Germinal center (tissue), 1 donor: ENCODE measurements at places on chromosomes 5 and 9.
A peak's percentile ranks its signal among the peaks of the same experiment; 100 is the strongest.

DNA sequence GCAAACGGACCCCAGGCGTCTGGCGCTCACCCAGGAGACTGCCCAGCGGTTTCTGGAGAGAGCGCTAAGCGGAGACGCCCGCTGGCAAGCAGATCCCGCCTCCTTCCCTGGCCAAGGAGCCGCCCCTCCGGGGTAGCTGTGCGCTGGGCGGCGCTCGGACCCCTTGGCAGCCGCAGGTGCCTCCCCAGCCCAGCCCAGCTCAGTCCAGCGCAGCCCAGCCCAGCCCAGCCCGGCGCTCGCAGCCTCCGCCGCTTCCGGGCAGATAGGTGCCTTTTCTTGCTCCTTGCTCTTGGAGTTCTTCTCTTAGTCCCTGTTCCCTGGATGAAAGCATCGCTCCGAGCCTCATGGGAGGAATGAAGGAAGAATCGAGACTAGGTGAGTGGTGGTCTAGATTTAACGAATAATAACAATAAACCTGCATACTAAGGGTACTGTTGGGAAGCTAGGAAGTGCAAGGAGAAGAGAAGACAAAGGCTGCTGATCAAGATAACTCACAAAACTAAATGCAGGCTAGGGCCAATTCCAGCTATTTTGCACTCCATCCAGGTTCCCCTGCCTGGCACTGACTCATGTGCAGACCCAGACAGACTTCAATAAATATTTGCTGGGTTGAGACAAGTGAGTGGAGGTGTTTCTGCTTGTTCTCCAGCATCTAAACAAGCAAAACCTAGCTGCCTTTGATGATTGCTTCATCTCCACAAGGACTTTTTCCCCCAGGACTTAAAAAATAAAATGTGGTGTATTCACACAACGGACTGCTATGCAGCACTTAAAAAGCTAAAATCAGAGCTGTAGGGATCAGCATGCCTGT is at the start of gene STK32A:
Gene STK32A, plus strand, starts transcription at position 202 of the 811 bp plus-strand sequence. CDS start 4,609 bp downstream, outside the sequence.
- DNase-seq: no peak

GRCh38 chr9:72315510-72316311 is 49.3 kb downstream of the ZFAND5 start:
- DNase-seq: no peak

DNA sequence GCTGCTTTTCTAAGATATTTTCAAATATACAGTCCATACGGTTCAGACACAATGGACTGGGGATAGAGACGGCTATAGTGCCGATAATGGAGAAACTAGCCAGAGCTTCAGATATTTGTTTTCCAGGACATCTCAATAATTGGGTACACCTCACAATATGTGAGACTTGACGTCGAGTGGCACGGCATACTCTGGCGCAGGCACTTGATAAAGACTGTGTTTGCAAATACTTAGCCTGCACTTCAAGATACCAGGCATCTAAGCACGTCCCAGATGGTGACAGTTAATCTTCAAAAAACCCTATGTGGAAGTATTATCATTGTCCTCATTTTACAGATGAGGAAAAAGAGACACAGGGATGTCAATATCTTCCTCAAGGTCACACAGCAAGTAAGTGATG is 48.5 kb downstream of the SEMA5A start:
- no peak for DNase-seq

GRCh38 chr9:129143031-129143927 is 32.1 kb downstream of the PTPA start:
- DNase-seq: peak; percentile 87

DNA sequence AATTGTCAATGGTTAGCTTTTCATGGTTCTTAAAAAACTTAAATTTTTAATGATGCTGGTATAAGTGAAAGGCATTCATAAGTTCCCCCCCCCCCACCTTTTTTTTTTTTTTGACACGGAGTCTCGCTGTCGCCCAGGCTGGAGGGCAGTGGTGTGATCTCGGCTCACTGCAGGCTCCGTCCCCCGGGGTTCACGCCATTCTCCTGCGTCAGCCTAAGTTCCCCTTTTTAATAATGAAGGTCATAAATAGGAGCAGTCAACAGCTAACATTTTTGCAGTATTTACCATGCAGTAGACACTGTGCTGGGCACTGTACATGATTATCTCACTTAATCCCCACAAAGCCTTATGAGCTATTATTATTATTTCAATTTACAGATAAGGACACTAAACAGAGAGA is 556.3 kb downstream of the PDE4D start:
- no peak for DNase-seq

DNA sequence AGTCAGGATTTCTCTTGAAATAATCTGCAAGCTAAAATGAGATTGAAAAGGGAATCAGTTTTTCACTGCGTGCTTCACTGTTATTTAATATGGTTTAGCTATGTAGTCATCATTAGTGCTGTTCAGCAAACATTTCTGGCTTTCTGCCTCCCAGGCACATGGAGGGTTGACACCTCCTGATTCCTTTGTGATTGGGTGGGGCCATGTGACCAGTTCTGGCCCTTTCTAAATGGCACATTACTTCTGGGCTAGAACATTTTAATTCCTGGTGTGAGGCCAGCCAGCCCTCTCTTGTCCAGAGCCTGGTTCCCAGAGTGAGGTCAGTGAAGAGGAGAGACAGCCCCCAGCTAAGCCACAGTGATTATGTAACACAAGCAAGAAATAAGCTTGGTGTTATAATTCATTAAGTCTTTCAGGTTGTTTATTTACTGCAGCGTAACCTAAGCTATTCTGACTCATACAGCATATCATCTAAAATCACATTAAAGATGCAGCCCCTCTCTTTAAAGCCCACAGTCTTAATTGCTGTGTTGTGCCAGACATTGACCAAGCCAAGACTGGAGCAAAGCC is 17.4 kb upstream of the ARSI start:
- DNase-seq: no peak

DNA sequence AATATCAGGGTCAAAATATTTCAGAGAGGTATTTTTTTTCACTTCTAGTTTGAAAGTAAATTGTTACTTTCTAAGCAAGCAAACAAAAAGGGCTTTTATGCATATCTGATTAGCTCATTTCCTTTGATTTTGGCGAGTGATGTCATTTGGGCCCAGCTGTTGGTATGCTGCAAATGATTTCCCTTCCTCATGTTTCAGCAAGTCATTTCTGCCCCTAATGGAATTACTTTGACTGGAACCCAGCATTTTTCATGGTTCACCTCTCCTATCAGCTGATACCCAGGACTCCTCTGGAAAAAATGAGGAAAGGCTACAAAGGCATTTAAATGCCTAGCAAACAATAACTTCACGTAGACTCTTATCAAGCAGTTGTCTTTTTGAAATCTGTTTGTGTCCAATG is 500.6 kb downstream of the EBF1 start:
- no peak for DNase-seq

- DNase-seq: no peak
Measured at GRCh38 chr5:51811883-51812471, 428.7 kb downstream of the ISL1 start.

DNA sequence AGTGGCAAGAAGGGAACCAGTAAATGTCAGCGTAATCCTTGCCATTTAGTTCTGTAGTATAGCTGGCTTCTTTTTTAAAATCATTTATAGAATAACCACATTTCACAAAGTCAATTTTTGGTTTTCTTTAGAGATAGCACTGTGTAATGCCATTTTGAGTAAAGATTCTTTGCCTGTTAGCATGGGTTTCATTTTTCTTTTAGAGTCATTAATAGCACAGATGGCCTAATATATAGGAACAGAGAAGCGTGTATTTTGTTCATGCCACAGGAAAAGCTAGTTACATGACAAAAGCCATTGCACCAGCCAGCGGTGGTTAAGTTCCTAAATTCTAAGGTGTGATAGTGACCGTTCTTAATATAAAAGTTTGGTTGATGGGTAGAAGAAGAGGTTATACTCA is 1363.9 kb downstream of the MAT2B start:
- DNase-seq: no peak

- no peak for DNase-seq
Measured at GRCh38 chr5:139708434-139708861, 60.3 kb downstream of the CXXC5 start.

DNA sequence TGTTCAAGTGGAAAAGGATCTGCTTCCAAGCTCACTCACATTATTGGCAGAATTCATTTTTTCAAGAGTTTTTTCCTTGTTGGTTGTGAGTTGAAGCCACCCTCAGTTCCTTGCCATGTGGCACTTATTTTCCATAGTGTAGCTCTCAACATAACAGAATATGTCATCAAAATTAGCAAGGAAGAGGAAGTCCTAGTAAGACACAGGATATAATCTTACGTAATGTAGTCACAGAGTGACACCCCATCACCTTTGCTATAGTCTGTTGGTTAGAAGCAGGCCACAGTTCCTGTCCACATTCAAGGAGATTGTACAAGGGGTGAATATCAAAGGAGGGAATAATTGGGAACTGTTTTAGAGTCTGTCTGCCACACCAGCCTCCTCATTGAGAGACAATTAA is 15.7 kb downstream of the IRGM start:
- no peak for DNase-seq

DNA sequence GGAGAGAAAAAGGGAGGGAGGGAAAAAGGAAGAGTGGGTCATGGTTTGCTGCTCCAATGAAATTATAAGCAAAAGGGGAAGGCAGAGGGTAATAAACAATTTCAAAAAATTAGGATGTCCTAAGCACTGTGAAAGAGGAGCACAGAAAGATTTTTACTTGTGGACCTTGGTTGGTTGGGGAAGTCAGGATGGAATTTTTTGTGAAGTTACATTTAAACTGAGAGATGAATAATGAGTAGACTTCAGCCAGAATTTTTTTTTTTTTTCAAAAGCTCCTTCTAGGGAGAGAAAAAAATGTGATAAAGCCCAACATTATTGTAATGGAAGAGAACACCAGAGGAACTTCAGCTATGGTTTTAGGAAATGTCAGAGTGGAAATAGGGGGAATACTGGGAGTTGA is 515.9 kb upstream of the PAPPA start:
- DNase-seq: no peak

GRCh38 chr5:176732306-176732705 is 78.1 kb upstream of the UNC5A start:
- no peak for DNase-seq

- no peak for DNase-seq
Measured at GRCh38 chr5:14495301-14495700, 86.3 kb upstream of the OTULINL start.

GRCh38 chr5:2000591-2000990 is 117.9 kb upstream of the IRX4 start:
- DNase-seq: no peak

GRCh38 chr9:12819436-12820185 is 44.8 kb downstream of the LURAP1L start:
- no peak for DNase-seq

GRCh38 chr9:19665146-19665863 is 123.5 kb downstream of the SLC24A2 start:
- no peak for DNase-seq

DNA sequence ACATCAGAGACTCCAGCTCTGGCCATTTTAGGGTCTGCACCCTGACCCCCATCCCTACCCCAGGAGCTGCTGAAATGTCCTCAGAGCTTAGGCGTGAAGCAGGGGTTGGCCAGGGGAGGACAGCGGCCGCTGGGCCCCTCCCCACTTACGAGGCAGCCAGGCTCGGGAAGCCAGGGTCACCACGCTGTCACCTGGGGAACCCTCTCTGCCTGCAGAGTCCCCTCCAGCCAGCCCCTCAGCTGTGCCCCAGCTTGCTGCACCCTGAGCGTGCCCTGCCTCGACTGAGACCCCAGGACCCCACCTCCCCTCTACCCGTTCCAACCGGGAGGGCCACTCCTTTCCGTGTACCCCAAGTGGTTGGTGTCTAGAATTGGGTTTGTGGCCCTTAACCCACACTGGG is 2.7 kb downstream of the LCN10 start:
- no peak for DNase-seq

DNA sequence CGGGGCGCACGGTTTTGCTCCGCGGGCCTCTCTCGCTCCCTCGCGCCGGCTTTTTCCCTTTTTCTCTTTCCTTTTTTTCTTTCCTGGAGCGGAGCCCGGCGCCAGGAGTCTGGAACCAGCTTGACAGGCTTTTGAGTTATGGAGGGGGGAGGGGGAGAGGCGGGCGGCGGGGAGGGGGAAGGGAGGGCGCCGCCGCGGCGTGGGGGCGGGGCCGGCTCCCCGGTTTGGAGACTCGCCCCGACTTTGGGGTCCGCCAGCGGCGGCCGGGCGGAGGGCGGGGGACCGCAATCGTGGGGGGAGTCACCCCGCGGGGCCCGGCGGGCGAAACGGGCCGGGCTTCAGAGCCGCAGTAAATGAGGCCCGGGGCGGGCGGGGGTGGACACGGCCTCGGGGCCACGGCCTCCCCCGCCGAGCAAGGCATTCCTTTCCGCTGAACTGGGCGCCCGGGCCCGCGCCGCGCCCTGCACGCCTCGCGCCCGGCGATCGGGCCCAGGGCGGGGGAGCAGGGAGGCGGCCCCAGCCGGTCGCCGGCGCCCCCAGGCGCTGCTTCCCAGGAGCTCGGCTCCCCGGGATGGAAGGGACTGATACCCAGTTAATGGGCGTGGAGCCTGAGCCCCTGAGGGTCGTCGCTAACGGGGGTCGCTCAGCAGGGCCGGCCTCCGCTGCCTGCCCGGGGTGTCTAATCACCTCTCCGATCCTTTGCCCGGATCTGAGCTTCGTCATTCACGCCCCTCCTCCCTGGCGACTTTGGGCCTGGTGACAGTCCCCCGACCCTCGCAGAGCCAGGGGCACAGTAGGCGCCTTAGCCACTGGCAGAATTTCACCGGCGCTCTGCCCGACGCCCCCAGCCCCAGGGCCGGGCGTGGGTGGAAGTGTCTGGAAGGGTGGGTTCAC is 138.1 kb downstream of the C9orf50 start:
- no peak for DNase-seq

DNA sequence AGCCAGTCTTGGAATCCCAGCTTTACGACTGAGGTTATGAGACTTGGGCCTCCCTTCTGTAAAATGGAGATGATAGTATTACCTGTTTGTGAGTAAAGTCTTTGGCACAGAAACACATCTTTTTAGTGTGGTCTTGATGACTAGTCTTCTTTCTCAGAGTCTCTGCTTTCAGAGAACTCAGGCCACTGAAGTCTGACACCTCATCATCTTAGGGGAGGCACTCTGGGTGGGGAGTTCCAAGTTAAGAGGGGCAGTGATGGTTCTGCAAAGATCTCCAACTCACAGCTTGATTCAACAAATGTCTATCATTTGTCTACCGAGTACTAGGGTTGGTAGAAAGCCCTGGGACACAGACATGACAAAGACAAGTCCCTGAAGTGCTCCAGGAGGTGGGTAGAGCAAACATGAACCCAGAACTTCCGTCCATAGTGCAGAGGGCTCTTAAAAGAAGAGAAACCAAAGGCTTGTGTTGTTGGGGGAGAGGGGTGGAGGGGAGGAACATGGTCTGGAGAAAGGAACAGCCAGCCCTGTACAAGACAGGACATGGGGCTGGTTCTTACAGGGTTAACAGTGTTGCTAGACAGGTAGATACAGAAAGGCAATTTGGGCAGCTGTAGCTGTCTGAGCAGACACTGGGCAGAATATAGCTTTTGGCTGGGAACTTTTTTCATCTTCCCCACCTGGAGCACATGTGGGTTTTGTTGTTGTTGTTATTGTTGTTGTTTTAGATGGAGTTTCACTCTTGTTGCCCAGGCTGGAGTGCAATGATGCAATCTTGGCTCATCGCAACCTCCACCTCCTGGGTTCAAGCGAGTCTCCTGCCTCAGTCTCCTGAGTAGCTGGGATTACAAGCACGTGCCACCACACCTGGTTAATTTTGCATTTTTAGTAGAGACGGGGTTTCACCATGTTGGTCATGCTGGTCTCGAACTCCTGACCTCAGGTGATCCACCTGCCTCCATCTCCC is 2.6 kb upstream of the CD14 start:
- DNase-seq: no peak

- no peak for DNase-seq
Measured at GRCh38 chr5:159189310-159189709, 20.0 kb downstream of the RNF145 start.
